ENCODE measurements at places on chromosomes 6 and 20.

DNA sequence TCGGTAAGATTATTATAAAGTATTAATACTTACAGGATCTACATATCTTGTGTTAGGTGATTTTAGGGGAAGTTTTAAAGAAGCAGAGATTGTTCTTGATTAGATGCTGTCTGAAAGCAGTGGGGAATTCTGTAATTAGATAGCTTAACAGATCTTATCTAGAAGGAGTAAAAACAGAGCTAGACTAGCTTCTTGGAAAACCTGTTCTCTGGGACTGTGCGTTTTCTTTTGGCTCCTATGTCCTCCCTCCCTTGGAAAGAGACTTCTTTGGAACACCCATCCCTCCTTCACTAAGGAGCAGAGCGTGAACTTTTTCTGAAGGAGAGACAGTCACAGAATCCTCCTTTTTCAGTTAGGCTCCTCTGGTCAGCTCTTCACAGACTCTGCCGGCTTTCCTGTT is 83.5 kb upstream of the ZNF184 start:
- DNase-seq, result no peak

GRCh38 chr6:50966532-50966931 is 147.9 kb downstream of the TFAP2B start:
- no peak for DNase-seq

DNA sequence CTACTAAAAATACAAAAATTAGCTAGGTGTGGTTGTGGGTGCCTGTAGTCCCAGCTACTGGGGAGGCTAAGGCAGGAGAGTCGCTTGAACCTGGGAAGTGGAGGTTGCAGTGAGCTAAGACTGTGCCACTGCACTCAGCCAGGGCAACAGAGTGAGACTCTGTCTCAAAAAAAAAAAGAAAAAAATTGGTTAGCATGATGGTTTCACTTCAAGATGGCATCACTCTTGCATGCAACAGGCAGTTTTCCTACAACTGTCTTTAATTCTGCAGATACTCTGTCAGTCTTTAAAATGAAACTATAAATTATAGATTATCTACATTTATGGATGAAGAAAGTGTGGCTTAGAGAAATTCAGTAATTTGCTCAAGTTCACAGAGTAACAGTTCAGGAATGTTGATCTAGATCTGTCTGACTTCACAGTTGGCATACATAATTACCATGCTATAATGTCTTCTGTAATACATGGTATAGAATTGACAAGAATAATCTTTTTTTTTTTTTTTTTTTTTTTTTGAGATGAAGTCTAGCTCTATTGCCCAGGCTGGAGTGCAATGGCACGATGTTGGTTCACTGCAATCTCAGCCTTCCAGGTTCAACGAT is 27.0 kb downstream of the ITCH start:
- DNase-seq, result no peak

DNA sequence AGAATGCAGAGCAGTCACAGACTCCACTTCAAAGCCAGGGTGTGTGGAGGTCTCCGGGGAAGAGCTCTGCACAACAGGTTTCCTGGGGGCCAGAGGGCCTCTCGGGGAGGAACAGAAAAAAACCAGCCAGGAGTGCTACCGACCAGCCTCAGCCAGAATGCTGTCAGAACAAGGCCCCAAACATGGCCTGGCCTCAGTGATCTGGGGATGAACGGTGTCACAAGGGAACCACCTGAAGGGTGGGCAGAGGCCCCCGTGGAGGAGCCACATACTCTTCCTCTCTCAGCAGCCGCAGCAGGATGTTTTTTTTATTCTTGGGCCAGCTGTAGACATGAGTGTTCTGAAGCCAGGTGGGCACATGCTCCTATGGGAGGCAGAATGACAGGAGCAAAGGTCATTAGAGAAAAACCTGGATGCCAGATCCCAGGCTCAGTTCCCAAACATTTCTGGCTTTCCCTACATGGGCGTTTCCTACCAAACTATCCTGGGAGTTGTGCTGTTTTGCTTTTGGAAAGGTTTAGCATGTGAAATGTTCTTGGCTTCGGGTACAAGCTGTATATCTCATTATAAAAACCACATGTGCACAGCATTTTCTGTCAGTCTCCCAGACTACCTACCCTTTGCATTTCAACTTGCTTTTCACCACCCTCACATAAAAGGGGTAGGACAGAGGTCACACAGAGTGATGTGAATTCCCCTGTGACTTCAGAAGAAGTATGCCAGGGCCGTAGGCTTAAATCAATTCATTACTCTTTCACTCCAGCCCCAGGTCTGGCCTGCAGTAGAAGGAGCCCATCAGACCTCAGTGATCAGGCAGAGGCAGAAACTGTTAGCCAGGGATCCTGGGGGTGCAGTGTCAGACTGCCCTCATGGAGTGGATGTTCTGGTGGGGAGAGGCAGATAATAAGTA is 46.2 kb downstream of the TRAF3IP2 start:
- DNase-seq, result no peak

- no peak for DNase-seq
Measured at GRCh38 chr6:15255481-15255880, 9.6 kb downstream of the JARID2 start.

DNA sequence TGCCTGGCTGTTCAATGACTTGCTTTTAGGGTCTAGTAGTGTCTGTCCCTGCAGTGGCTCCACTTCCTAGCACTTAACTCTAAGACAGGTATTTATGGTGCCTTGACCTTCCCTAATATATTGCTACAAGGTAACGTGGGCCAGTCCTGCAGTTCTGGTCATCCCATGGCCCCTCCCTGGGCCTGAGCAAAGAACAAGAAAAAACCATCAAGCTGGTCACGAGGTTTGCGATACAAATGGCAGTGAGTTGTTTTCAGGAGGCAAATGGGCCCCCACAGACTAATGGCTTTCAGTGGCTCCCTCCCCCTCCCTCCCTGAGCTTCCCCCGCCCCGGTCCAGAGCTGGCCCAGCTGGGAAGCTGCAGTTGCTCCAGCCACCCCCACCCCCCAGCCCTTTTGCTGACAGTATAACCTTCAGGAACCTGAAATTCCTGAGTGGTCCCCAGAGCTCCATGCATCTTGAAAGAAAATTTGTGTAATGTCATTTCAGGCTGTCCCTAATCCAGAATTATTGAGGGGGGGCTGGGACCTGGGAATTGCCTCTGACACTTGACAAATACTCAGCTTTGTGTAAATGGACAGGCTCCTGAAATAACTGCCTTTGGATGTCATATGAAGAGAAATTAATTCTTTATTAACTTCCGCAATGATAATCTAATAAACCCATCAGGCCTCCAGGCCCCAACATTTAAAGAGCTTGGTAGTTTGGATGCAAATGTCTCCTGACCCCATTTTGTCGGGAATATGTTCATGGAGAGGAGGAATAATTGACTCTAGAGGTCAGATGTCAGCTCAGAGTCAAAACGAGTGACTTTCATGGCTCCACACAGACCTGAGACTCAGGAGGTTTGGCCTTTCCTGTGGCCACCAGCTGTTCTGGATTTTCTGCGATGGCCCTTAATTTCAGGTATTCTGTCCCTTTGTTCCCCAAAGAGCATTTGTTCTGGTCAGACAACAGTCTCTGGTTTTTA is 153.2 kb upstream of the TOP1 start:
- DNase-seq, result peak; percentile 62

GRCh38 chr6:80690551-80691131 is 584.2 kb downstream of the BCKDHB start:
- DNase-seq, result no peak

DNA sequence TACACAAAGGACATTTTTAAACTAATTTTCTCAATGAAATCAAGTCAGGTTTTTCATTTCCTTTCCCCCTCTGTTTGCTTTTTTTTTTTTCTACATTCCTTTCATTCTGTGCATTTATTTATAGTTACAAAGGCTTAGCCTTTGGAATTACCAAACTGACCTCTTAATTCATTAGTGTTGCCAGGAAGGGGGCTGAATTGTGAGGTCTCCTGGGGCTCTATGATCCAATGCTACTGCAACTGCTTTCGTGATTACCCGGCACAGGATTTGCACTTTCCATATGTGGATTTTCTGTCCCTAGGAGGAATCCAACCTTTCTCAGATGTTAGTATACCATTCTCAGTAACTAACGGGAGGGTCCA is 35.3 kb downstream of the NEDD9 start:
- DNase-seq, result no peak

DNA sequence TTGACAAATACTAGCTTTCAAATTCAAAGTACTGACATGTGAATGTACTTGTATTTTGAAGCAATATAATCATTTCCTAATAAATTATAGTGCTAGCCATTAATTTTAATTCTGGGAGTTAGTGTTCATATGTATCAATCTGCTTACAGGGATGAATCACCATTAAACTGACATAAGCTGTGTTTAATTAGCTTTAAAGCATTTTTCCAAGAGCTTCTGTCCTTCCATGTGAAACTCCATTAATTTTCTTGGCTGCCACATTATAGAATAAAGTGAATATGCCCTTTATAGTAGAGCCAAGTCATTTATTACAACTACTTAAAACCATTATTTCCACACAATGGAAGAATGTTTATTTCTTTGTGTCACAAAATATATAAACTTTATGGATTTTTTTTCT is 150.8 kb downstream of the COL21A1 start:
- DNase-seq, result no peak

DNA sequence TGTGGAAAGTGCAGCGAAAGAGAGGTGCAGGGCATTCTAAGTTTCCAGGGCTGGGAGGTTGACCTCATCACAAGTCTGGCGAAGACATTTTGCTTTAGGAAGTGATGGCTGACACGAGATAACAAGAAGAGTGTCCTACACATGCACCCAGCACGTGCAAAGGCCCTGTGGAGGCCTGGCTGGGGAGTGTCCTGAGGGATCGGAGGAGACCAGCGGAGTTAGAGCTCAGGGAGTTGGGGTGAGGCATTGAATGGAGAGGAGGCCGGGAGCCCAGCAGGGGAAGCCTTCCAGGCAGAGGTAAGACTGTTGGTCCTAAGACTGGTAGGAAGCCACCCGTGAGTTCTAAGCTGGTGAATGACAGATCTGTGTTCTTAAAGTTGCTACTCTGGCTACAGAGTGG is 58.4 kb downstream of the PPP1R14C start:
- no peak for DNase-seq

DNA sequence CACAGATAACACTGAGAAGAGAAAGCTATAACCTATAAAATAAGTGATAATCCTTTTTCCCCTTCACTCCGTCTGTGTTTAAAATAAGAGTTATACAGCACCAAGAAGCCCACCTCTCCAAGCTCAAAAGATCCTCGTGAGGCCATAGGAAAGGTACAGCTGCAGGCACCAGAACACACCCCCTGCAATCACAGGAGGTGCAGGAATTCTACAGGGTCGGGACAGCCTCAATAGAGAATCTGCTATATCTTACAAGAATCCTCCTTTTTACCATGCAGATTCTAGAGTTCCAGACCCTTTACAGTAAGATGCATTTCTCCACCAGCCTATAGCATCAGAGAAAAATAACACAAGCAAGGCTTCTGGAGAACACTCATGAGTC is 5.0 kb upstream of the ADGRF1 start:
- DNase-seq, result no peak
